ENCODE measurements at places on chromosomes 11 and 22. TPM values are rescaled to one million over a fixed set of nuclear protein-coding genes. Genes with fewer than 3 reads are reported as not detected.

The NDUFA6 gene
- total RNA-seq = 58.6 TPM

GRCh38 chr11:70650075-70650909, 252.0 kb downstream of the CTTN start:
- no peaks in the 10 kb centered on the region for H3K36me3 ChIP-seq
- no peak overlapping the region for H3K4me3 ChIP-seq
- DNase-seq = peak; percentile 56

- no peak overlapping the region for H3K27ac ChIP-seq
- H3K4me1 ChIP-seq = no peaks in the 10 kb centered on the region
- peaks cover 3% of the 10 kb centered on the region for H3K27me3 ChIP-seq
- no peak overlapping the region for H3K4me3 ChIP-seq
- H3K36me3 ChIP-seq = no peaks in the 10 kb centered on the region
These were observed 6.6 kb downstream of the PLEKHB1 start for GRCh38 chr11:73652856-73653559.

The PLEKHA7 gene
- total RNA-seq = 3.2 TPM

DNA sequence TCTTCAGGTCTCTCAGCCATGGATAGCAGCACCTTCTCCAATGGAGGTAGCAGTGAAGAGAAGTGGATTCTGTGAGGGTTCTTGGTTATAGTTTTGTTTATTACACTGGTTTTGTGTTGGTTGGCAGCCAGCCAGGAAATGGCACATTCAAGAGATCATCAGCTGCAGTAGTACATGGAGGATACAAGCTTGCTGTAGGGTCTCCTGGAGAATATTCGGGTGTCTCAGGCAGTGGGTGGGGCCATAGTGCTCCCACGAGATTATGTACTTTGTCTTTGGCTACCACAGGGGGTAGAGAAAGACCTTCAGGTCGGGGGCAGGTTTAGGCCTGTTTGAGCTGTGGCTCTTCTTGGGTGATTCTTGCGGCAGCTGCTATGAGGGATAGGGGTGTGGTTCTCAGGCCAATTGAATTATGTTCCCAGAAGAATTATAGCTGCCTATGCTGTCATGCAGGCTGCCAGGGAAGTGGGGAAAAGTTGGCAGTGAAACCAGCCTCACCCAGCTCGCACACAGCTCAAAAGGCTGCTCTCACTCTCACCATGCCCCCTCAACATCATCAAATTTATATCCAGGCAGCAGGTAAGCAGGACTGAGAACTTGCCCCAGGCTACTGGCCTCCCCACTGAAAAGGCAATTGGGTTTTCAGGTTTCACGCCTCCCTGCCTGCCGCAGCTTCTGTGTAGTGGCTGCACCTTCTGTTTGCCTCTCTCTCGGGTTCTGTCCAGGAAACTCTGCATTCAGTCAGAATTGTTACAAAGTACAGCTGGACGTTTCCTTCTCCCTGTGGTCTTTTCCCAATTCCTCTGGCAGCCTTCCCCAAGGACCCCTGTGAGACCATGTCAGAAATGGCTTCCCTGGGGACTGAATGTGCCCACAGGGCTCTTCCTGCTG, 435.5 kb downstream of the LUZP2 start:
- no peaks in the 10 kb centered on the region for H3K36me3 ChIP-seq
- H3K4me1 ChIP-seq = no peaks in the 10 kb centered on the region
- no peak overlapping the region for H3K27ac ChIP-seq
- H3K4me3 ChIP-seq = no peak overlapping the region
- H3K27me3 ChIP-seq = no peaks in the 10 kb centered on the region
- no peak for DNase-seq

DNA sequence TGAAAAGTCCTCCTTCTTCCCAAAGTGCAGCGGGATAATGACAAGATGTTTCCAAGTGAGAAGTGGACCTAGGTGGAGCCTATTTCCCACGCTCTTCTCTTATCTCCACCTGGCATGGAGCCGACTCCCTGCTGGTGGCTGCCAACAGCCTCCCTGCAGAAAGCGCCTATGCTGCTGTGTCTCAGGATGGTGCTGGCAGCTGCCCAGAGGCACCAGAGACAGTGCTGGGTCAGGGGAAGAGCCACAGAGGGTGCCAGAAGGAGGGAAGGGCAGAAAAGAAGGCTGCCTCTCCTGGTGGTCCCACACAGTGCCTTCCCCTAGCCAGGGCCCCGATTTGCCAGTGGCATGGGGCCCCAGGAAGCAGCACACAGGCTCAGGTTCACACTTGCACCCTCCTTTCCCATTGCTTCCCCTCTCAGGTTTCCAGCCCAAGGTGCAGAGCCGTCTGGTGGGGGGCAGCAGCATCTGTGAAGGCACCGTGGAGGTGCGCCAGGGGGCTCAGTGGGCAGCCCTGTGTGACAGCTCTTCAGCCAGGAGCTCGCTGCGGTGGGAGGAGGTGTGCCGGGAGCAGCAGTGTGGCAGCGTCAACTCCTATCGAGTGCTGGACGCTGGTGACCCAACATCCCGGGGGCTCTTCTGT, 19.0 kb downstream of the CD5 start:
- no peaks in the 10 kb centered on the region for H3K4me1 ChIP-seq
- DNase-seq = no peak
- H3K27ac ChIP-seq = no peak overlapping the region
- H3K36me3 ChIP-seq = no peaks in the 10 kb centered on the region

- no peak overlapping the region for H3K4me3 ChIP-seq
- no peaks in the 10 kb centered on the region for H3K4me1 ChIP-seq
These were observed 7.5 kb downstream of the C11orf21 start for GRCh38 chr11:2293984-2294925.

DNA sequence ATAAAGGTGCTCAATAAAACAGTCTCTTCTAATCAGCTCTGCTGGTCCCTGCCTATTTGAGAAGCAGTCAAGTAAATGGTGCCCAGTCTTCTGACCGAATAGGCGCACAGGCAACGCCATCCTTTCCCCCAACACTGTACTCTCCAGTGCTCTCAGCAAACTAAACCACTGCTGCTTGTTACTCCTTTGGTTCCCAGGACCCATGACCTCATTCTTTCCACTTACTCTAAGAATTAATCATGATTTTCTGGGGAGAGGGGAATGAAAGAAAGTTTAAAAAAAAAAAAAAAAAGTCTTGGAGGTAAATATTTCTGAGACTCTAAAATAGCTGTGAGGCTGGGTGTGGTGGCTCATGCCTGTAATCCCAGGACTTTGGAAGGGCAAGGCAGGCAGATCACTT, 63.7 kb downstream of the SGSM3 start:
- H3K4me1 ChIP-seq = peaks cover 13% of the 10 kb centered on the region
- peak; percentile 57 for DNase-seq
- no peak overlapping the region for H3K27ac ChIP-seq
- peaks cover 22% of the 10 kb centered on the region for H3K36me3 ChIP-seq
- no peak overlapping the region for H3K4me3 ChIP-seq

- H3K27me3 ChIP-seq = no peaks in the 10 kb centered on the region
- no peak for DNase-seq
- no peak overlapping the region for H3K27ac ChIP-seq
- H3K4me3 ChIP-seq = no peak overlapping the region
These were observed 4.9 kb downstream of the PPP1CA start for GRCh38 chr11:67396587-67397389.

The SAA1 gene
- total RNA-seq = 0.43 TPM

The APOL2 gene
- 77.2 TPM for total RNA-seq

The MAPK11 gene
- 19.6 TPM for total RNA-seq

DNA sequence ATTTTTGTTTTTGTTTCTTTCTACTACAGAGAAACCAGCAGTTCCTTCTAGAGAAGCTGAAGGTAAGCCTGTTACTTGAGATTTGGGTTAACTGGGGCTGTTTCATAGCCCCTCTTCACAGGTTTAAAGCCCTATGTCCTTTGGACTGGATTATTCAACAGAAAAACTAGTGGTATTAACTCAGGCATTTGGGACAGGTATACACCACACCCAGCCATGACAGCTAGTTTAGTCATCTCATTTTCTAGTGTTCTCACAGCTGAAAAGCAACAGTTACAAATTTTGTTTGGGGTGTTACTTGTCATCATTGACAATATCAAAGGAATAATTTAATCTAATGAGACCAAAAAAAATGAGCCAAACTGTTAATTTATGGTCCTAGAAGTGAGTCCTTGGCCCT, 14.0 kb downstream of the LAYN start:
- H3K4me3 ChIP-seq = no peak overlapping the region
- H3K27me3 ChIP-seq = no peaks in the 10 kb centered on the region
- peak overlapping the region; percentile 98 for H3K27ac ChIP-seq
- peaks cover 37% of the 10 kb centered on the region for H3K4me1 ChIP-seq
- DNase-seq = no peak

The DEPDC7 gene
- 4.0 TPM for total RNA-seq

The VSIG2 gene
- 0.18 TPM for total RNA-seq
